ENCODE measurements at places on chromosomes 13 and 19. TPM values are rescaled to one million over a fixed set of nuclear protein-coding genes. Genes with fewer than 3 reads are reported as not detected.

- no peak overlapping the region for H3K27ac ChIP-seq
- DNase-seq = no peak
- H3K4me1 ChIP-seq = peaks cover 2% of the 10 kb centered on the region
- peaks cover 1% of the 10 kb centered on the region for H3K27me3 ChIP-seq
Observed at GRCh38 chr13:50461189-50461588, 382.3 kb downstream of the DLEU7 start.

DNA sequence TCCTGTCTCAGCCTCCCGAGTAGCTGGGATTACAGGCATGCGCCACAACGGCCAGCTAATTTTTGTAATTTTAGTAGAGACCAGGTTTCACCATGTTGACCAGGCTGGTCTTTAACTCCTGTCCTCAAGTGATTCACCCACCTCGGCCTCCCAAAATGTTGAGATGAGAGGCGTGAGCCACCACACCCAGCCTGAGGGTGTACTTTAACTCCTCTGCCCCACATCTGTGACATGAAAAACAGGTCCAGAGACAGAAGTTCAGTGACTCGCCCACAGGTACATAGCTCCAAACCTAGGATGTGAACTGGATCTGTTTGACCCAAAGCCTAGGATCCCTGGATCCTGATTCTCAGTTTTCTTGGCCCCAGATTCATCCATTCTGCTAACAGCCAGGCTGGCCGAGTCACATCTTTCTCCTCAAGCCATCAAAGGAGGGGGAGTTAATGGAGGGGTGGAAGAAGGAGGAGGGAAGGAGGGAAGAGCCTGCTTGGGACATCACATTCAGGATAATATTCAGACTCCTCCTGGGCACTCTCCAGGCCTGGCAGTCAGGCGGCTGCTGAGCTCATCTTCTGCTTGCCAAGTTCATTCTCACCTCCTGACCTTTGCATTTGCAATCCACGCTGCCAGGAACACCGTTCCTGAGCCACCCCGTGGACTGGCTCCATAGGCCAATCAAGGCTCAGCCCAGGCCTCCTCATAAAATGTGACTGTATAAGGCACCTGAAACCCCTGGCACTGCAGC lies 3.1 kb downstream of the SPC24 start:
- peak overlapping the region; percentile 63 for H3K27ac ChIP-seq
- DNase-seq = peak; percentile 78
- no peaks in the 10 kb centered on the region for H3K27me3 ChIP-seq

- no peaks in the 10 kb centered on the region for H3K27me3 ChIP-seq
- peak overlapping the region; percentile 24 for H3K27ac ChIP-seq
- H3K36me3 ChIP-seq = no peaks in the 10 kb centered on the region
Observed at GRCh38 chr19:55516878-55517620, 19.9 kb downstream of the SBK2 start.

- H3K27ac ChIP-seq = no peak overlapping the region
- DNase-seq = peak; percentile 49
- H3K36me3 ChIP-seq = no peaks in the 10 kb centered on the region
- peaks cover 7% of the 10 kb centered on the region for H3K4me1 ChIP-seq
- no peaks in the 10 kb centered on the region for H3K27me3 ChIP-seq
- H3K4me3 ChIP-seq = no peak overlapping the region
Observed at GRCh38 chr13:97212601-97213040, 9.5 kb upstream of the MBNL2 start.

DNA sequence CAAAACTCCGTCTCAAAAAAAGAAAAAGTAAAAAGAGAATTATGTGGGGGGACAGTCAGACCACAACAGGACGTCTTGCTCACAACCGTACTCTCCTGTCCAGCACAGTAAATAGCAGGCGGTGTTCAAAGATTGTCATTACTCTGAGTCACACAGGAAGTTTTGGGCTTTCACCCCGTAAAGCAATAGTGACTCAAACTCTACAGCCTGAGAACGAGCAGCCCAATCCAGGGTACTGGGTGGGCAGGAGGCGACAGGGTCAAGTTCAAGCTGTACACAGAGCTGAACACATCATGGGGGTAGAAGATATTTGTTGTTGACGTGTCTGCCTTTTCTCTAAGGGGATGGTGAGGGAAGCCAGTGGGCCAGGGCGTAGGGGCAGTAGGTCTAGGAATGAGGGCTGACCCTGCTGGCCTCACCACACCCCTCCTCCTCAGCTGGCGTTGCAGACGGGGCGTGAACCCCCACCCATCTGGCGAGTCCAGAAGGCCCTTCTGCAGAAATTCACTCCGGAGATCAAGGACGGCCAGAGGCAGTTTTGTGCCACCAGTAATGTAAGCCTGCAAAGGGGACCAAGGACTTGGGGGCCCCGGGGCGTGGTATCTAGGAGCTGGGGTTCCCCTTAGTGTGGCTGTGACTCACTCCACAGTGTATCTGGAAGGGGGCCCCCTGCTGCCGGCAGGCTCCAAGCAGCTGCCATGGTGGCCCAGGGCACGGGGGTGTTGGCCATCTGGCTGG lies 23.3 kb downstream of the PRR12 start:
- peaks cover 42% of the 10 kb centered on the region for H3K36me3 ChIP-seq
- no peaks in the 10 kb centered on the region for H3K27me3 ChIP-seq
- peak overlapping the region; percentile 45 for H3K27ac ChIP-seq
- peaks cover 16% of the 10 kb centered on the region for H3K4me1 ChIP-seq
- DNase-seq = peak; percentile 91

DNA sequence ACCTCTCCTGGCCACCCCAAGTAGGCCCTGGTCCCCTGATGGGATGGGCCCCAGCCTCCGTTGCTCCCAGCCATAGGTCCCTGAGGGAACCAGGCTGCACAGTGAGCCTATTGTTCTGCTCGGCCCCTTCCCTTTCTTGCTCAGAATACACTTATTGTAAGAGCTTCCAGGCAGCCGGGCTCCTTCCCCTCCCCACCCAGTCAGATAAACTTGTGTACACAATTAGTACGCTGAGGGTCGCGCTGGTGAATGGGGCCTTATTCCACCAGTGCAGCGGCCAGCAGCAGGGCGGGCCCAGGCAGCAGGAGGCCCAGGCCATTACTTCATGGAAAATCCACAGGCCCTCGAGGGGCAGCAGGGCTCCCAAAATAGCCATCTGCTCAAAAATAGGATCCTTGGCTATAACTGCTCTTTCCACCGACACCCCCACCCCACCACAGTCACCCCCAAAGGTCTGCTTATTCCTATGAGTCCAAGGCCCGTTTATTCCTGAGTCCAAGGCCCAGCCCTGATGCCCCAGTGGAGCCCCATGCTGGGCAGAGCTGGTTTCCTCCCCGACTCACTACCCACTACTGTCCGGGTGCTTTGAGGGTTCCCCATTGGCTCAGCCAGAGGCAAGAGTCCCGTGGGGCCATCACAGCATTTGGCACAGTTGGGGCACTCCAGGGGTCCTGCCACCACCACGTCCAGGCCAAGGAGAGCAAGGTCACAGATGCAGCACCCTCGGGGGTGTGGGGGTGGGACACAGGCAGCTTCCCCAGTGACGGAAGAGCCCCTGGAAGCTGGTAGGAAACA lies 22.1 kb downstream of the CAPN12 start:
- no peaks in the 10 kb centered on the region for H3K27me3 ChIP-seq

- H3K27me3 ChIP-seq = no peaks in the 10 kb centered on the region
- H3K4me1 ChIP-seq = no peaks in the 10 kb centered on the region
- peak; percentile 5 for DNase-seq
- H3K27ac ChIP-seq = no peak overlapping the region
- H3K36me3 ChIP-seq = no peaks in the 10 kb centered on the region
Observed at GRCh38 chr13:66914155-66914554, 316.0 kb downstream of the PCDH9 start.

- H3K27ac ChIP-seq = no peak overlapping the region
- H3K4me3 ChIP-seq = no peak overlapping the region
- H3K27me3 ChIP-seq = no peaks in the 10 kb centered on the region
- DNase-seq = no peak
Observed at GRCh38 chr19:33805840-33806433, 9.3 kb downstream of the KCTD15 start.

DNA sequence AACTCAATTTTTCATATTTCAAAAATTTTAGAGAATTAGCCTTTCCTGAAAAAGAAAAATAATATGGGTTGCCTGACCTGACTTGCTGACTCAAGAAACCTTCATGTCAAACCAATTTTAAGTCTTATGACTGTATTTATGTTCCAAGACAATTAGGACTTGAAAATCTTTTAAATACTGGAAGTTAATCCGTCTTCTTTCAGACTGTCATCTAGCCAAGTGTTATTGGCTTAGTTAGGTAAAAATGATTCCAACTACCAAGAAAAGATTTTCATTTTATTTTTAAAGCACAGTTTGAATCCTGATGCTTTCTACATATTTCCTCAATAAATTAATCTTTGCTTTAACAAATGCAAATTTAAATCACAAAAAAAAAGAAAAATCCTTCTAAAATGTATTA lies 337.6 kb downstream of the SLITRK6 start:
- H3K4me3 ChIP-seq = no peak overlapping the region
- H3K27me3 ChIP-seq = no peaks in the 10 kb centered on the region
- H3K27ac ChIP-seq = no peak overlapping the region

DNA sequence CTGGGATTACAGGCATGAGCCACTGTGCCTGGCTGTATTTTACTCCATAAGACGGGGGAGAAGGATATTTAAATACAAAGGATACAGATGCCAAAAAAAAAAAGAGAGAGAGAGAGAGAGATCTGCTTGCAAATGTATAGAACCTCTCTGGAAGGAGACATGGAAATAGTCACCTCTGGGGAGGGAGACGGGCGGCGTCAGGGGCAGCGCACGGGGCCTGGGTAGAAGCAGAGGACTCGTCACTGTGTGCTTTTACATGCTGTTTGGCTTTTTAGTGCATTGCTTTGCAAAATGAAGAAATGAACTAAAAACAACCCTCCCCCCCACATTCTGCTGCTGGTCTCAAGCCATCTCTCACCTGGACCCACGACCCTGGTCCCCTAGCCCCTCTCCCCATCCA lies 4.8 kb upstream of the ZNF653 start:
- H3K4me3 ChIP-seq = no peak overlapping the region
- H3K4me1 ChIP-seq = peaks cover 4% of the 10 kb centered on the region
- DNase-seq = no peak
- no peaks in the 10 kb centered on the region for H3K27me3 ChIP-seq
- H3K27ac ChIP-seq = no peak overlapping the region
- H3K36me3 ChIP-seq = peaks cover 13% of the 10 kb centered on the region

DNA sequence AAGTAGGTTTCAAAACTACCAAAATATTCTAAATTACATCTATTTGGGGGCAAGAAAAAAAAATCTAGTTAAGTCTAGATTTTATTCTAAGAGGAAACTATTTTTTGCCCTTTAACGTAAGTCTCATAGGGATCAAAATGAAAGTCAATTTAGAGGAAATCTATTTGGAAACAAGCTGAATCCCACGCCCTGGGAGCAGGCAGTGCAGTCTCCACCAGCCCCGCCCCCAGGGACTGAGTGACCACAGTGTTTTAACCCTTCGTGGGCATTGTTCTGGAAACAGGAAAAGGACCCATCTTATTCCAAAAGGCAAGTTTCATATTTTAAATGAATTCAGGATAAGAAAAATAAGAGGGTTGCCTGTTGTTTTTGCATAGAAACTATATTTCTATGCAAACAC lies 209.7 kb downstream of the SPRY2 start:
- DNase-seq = peak; percentile 46
- peak overlapping the region; percentile 4 for H3K4me3 ChIP-seq
- H3K27me3 ChIP-seq = no peaks in the 10 kb centered on the region
- H3K27ac ChIP-seq = no peak overlapping the region

DNA sequence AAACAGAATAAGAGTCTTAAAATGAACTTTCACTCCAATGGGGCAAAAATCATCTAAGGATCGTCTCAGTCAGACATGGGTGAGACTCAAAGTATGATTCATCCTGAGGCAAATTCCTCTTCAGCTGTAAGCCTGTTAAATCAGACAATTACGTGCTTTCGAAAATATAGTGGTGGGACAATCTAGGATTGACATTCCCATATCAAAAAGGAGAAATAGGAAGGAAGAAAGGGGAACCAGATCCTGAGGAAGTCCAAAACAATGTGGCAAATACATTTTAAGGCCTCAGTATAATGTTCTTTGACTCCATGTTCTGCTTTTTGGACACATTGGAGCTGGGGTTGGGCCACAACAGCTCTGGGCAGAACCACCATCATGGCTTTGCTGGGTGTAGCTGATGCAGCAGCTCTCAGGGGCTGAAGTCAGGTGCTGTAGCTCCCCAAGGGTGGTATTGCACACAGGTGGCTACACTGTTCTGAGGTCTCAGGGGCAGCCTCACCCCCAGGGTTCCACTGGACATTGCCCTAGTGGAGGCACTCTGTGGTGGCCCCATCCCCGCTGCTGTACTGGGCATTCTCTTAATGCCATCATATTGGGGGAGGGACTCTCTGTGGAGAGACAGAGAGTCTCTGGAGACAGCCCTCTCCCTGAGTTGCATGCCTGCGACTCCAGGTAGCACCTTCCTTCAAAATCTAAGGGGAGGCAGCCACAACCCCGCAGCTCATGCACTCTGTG lies 5.7 kb upstream of the FPR3 start:
- no peak for DNase-seq
- no peak overlapping the region for H3K4me3 ChIP-seq

GRCh38 chr19:50362030-50362412 lies 3.4 kb downstream of the NAPSA start:
- no peaks in the 10 kb centered on the region for H3K36me3 ChIP-seq
- H3K4me1 ChIP-seq = no peaks in the 10 kb centered on the region
- H3K4me3 ChIP-seq = no peak overlapping the region

The ICAM5 gene
- polyA plus RNA-seq = 26.5 TPM

The NLRP7 gene
- not detected for polyA plus RNA-seq

The CNFN gene
- polyA plus RNA-seq = 1.0 TPM

The RASAL3 gene
- 0.07 TPM for polyA plus RNA-seq

The CACNG6 gene
- polyA plus RNA-seq = not detected

The S1PR5 gene
- 0.55 TPM for polyA plus RNA-seq
